ENCODE measurements at places on chromosomes 6 and 20.

GRCh38 chr6:113388996-113389395 lies 468.1 kb upstream of the MARCKS start:
- no peak for DNase-seq

DNA sequence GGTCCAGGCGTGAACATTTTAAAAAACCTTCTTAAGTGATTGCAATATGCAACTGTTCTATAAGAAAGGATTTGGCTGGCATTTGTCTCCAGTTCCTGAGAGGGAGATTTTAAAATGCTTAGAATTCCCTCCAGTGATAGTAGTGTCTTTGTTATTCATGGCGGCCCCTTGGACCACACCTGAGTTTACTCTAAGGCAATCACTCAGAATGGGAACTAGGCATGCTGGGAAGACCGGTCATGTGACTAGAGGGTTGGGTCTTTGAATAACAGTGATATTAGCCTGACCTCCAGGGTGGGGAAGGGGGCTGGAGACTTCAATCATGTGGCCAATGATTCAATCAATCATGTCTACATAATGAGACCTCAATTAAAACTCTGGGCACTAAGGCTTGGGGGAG lies 50.7 kb upstream of the UTRN start:
- no peak for DNase-seq

- DNase-seq, result no peak
Observed at GRCh38 chr6:15498640-15499039, 164.2 kb downstream of the DTNBP1 start.

- no peak for DNase-seq
Observed at GRCh38 chr6:90925726-90926125, 338.9 kb upstream of the MAP3K7 start.

DNA sequence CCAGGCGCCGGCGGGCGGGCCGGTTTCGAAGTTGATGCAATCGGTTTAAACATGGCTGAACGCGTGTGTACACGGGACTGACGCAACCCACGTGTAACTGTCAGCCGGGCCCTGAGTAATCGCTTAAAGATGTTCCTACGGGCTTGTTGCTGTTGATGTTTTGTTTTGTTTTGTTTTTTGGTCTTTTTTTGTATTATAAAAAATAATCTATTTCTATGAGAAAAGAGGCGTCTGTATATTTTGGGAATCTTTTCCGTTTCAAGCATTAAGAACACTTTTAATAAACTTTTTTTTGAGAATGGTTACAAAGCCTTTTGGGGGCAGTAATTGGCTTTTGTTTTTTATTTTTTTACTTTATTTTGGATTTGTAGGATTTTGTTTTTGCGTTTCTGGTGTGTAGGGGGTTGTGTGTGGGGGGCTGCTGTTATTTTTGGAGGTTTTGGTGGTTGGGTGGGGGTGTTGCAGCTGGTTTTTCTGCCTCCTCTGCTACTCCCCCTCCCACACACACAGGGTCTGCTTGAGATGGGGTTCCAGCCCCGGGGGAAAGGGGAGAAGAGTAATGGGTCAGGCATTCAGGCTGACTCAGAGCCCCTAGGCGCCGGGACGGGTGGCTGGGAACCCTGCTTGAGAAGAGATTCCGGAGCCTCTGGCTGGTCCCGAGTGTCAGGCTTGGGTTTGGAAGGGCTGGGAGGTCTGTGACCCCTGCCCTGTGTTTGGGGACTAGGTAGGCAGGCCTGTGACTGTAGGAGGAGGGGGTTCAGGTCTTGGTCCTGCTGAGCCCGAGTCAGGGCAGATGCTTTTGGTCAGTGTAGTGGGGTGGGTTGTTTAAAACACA lies 2.0 kb downstream of the CEBPB start:
- DNase-seq, result peak; percentile 90

GRCh38 chr6:169289619-169290339 lies 36.1 kb upstream of the THBS2 start:
- DNase-seq, result no peak

- no peak for DNase-seq
Observed at GRCh38 chr6:43142101-43142500, 29.0 kb upstream of the SRF start.

GRCh38 chr6:122059918-122060317 lies 339.5 kb upstream of the HSF2 start:
- DNase-seq, result peak; percentile 8

DNA sequence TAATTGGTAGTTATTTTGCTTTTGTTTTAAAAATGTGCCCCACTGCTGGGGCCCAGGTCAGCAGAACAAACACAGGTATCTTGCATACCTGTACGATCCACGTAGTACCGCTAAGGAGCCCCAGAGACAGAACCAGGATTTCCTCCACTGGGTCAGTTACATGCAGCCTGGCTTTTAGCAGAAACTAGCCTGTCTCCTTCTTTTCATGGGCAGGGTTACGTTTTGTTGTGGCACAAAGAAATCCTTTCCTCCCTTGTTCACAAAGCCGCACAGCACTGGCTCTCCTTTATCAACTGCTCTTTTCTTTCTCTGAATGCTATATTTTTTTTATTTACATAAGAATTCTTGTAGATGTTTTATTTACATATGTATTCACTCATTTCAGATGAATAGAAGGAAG lies 190.3 kb upstream of the POU3F2 start:
- DNase-seq, result no peak

- DNase-seq, result peak; percentile 23
Observed at GRCh38 chr6:43978473-43979346, 148.5 kb downstream of the MRPL14 start.

- peak; percentile 3 for DNase-seq
Observed at GRCh38 chr20:17807651-17808050, 107.9 kb downstream of the BANF2 start.

Data from HCEC 1CT (cell line).